NCI-H1417 (cell line): ENCODE measurements at places on chromosomes 2 and 18.
A peak's percentile ranks its signal among the peaks of the same experiment; 100 is the strongest.

DNA sequence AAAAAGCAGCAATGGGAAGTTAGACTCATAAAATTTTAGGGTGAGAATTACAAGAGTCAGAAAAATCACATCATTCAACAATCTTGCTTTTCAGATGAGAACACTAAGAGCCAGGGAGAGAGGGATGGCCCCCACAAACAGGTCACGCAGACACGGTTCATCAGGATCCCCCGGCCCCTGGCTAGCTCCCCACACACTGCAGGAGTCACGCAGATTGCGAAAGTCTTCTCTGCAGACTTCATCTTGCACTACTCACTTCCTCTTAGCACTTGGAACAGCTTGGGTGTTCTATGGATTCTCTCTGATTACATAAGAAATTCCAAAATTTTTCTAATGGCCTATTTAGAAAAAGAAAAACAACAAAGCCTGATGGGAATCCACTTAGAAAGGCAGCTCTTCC is 21.6 kb upstream of the SULT1C2 start:
- no peak for DNase-seq

GRCh38 chr18:67476585-67476984 is 39.9 kb downstream of the DSEL start:
- DNase-seq: no peak

DNA sequence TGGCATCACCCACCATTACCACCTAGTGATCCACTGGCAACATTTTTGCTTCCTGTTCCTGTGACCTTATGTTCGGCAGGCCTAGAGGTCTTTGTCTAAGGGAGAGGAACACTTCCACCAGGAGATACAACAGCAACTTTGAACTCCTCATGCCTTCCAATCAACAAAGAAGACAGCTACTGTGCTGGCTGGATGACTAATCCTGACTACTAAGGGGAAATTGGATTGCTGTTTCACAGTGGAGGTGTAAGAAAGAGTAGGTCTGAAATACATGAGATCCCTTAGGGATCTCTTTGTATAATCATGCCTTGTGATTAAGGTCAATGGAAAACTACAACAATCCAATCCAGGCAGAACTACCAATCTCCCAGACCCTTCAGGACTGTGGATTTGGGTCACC is 45.2 kb downstream of the EIF2AK3 start:
- DNase-seq: no peak

DNA sequence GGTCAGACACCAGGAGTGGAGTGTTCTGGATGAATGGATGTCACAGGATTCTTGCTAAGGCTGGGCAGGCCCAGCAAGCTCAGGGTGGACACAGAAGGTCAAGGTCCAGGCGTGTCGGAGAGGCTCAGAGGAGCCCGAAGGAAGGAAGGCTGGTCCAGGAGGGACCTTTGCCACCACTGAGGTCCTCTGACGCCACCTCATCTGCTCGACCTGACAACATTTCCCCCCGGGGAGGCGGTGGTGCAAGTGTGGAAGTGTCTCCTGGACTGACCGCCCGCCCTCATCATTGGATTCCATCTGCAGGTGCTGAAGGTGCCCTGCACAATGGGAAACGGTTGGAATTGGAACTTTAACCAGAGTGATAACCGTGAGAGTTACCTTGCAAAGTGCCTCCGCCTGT is 124.6 kb downstream of the RTP5 start:
- DNase-seq: no peak

DNA sequence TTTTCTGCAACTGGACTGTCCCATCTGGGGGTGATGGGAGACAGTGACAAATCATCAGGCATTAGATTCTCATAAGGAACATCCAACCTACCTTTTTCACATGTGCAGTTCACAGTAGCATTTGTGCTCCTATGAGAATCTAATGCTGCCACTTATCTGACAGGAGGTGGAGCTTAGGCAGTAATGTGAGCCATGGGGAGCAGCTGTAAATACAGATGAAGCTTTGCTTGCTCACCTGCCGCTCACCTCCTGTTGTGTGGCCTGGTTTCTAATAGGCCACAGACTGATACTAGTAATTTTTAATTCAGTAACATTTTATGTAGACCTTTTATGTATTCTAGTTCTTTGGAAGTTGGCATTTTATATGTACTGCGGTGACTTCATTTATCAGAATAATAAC is 180.1 kb upstream of the SPOPL start:
- peak; percentile 11 for DNase-seq

GRCh38 chr2:131567891-131568290 is 40.2 kb downstream of the CCDC74A start:
- no peak for DNase-seq

DNA sequence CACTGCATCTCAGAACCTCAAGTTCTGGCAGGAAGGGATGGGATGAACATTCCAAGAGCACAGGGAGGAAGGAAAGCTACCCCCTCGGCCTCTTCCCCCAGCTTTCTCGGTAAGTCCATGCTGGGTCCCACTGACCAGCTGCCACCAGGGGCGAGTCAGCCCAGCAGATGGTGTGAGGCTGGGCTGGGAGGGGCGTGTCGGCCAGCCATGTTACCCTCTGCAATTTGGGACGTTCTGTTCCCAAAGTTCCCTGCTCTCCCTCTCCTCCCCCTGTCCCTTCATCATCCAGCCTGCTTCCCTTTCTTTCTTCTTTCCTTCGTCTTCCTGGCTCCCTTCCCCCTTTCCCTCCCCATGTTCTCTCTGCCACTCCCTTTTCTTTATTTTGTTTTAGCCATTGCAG is 74.3 kb upstream of the TNP1 start:
- no peak for DNase-seq

GRCh38 chr2:237932731-237933131 is 34.1 kb upstream of the UBE2F start:
- no peak for DNase-seq

DNA sequence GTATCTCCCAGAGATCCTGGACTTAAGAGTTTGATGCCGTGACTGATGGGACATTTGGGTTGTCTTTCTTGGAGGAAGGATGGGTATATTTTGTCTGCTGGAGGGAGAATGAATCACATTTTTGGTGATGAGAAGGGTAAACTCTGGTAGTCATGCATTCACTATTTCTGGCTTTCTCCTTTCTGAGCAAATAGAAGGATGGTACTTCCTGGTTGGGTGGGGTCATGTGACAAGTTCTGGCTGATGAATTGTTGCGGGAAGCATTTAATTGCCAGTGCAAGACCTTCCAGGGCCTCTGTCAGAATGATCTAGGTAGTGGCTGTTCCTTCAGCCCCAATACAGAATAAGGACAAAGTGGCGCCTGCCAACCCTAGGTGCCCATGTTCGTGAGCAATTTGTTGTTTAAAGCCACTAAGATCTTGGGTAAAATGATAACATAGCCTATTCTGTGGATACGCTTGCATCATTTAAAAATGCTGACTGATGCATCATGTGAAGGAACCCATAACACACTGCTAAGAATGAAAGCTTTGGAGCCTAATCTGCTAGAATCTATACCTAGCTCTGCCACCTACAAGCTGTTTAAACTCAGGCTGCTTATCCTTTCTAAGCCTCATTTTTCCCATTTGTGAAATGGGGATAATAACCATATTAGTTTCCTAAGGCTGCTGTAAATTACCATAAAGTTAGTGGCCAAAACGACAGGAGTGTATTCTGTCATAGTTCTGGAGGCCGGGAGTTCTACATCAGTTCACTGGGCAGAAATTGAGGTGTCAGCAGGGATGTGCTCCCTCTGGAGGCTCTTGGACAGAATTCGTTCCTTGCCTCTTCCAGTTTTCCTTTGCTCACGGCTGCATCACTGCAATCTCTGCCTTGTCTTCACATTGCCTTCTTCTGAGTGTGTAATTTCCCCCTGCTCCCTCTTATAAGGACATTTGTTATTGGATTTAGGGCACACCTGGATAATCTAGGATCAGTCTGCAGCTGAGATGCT is 281.3 kb downstream of the AGPS start:
- no peak for DNase-seq

DNA sequence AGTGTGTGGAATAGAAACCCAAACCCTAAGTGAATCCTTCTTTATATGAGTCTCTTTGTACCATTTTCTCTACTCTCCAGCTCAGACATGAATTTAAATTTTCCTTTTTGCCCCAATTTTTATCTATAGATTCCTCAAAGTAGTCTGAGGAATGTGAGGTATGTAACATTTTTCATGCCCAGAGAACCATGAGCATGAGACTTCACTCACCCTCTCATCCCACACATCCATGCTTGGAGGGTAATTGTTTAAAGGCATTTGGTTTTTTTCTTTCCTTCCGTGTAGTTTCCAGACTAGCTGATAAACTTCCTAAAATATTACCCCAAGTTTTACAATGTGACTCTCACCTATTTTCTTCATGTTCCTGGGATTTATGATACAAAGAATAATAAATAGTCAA is 2056.8 kb upstream of the CELF4 start:
- no peak for DNase-seq

- DNase-seq: no peak
These were observed 523.6 kb downstream of the PID1 start for GRCh38 chr2:228747483-228747882.

DNA sequence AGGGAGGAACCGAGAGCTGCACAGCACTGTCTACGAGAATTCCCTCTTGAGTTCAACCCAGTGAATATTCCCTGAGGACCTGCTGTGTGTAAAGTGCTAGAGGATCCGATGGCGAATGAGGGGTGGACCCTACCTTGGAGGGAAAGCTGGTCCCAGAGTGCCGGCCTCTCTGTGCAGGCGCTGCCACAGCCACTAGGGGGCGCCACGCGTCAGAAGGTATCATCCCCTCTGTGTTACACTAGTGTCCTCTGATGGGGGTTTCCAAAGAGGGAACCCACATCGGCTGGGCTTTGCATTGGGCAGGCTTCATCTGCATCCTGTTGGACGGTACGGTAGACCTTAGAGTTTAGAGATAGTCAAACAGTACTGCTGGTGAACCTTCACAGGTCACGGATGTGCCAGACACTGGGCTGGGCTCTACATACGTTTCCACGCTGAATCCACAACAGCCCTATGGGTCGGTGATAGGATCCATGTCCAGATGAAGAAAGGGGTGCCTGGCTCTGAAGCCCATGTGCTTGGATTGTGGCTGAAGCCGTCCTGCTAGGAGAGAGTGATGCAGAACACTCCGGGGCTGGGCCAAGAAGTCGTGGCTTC is 39.0 kb downstream of the COA5 start:
- peak; percentile 12 for DNase-seq

DNA sequence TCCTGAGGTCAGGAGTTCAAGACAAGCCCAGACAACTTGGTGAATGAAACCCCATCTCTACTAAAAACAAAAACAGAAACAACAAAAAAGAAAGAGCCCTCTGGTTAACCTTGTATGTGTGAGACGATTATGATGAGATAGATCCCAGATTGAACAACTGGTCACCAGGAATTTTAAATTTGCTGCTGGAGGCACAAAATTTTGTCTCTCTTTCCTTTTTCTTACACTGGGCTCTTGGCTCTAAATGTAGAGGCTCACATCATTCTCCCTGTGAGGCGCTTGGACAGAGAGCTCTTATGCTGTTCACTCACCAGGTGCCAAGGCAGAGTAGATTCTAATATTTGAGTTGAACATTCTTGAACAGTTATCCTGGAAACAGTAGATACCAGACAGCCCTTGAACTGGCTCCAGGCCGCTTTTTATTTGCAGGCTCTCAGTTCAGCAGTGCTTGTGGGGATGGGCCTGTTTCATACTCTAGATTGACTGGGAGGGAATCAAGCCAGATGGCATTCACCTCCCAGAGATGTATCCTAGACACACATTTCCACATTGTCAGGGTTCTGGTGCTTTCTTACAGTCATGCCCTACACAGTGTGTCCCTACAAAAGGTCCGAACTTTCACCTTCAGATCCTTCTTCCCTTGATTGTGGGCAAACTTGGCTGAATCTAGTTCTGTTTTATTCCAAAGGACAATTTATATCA is 1159.6 kb downstream of the RPIA start:
- no peak for DNase-seq

- DNase-seq: no peak
These were observed 6.1 kb upstream of the PAX3 start for GRCh38 chr2:222304737-222305515.

GRCh38 chr2:97068074-97068473 is 26.6 kb downstream of the FAHD2B start:
- DNase-seq: no peak

- no peak for DNase-seq
These were observed 109.0 kb downstream of the BCL2 start for GRCh38 chr18:63210521-63210920.

GRCh38 chr2:2788076-2788475 is 457.0 kb upstream of the MYT1L start:
- peak; percentile 90 for DNase-seq

GRCh38 chr2:74708296-74708695 is 54.2 kb downstream of the SEMA4F start:
- no peak for DNase-seq

DNA sequence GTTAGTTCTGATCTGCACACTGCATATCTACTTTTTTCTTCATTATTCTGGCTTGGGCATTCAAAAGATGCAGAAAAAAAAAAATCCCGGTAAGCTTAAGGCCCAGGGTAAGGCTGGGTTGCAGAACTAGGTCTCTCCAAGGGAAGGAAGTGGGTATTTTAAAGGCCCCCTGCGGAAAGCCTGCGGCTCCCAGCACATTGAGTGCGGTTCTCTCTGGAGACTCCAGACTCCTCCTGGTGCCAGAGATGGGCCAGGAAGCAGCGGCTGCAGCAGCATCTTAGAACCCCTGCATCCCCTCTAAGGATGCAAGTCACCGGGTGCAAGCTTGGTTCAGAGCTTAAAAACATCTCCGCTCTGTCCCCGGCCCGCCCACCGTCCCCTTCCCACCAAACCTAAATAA is 49.5 kb downstream of the TGIF1 start:
- peak; percentile 54 for DNase-seq

DNA sequence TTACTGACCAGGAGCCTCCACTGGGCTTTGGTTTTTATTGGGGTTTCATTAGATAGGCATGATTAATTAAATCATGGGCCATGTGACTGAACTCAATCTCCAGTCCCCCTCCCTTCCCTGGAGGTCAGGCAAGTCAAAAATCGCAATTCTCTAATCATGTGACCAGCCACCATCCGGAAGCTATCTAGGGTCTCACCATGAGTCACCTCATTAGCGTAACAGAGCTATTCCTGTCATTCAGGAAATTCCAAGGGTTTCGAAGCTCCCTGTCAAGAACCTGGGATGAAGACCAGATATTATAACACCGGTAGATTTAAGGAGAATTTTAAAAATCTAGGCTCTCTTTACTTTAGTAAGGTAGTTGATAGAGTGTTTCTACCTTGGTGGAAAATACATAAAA is 180.3 kb upstream of the TCF4 start:
- no peak for DNase-seq

DNA sequence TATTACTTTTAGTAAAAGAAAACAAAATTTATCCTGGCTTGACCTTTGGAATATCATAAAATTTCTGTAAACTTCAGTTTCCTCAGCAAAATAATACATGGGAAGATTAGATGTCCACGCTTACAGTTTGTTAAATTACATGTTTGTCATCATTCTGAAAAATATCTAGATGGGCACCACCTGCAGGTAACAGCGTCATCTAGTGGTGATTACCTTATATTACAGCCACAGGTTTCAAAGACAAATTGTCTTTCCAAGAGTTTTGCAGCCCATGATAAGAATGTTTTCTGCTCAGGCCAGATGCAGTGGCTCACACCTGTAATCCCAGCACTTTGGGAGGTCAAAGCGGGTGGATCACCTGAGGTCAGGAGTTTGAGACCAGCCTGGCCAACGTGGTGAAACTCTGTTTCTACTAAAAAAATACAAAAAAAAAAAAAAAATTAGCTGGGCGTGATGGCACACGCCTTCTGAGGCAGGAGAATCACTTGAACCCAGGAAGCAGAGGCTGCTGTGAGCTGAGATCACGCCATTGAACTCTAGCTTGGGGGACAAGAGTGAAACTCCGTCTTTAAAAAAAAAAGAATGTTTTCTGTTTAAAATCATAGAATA is 96.3 kb upstream of the RASGRP3 start:
- DNase-seq: no peak
